ENCODE measurements at places on chromosomes 3 and 15.

GRCh38 chr15:68363353-68363752 lies 68.6 kb downstream of the ITGA11 start:
- no peak for DNase-seq

GRCh38 chr3:120272286-120272685 lies 12.7 kb downstream of the GPR156 start:
- no peak for DNase-seq

DNA sequence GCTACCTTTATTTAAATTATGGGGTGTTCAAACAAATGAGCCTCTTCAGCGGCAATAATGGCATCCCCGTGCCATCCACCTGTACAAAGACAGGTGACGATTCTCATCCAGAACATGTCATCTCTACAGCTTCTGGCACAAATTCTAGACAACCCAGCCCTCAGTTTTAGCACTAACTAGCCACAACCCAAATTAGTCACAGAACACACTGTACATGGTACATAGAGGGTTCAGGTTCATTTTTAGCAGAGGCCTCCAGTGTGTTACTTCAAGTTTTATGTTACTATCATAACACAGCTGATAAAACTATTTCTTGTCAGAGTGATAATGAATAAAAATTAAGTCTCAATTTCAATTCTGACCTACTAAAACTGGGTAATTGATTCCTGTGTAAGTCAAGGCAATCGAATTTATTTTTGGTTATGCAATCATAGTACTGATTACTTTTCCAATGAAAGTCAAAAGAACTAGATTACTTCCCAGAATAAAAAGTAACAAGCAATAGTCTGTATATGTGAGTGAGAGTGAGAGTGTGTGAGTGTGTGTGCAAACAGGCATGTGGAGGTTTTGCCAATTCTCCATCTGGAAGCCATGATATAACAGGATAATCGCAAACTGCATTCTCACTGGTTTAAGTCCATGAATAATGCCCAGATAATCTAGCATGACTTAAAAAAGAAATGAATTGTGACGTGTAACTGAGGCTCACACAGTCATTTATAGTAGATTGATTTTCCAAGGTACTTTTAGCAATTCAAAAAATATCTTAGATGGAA lies 37.4 kb downstream of the SHQ1 start:
- no peak for DNase-seq

- DNase-seq: no peak
Measured at GRCh38 chr3:149384911-149385321, 7.5 kb upstream of the TM4SF1 start.

- no peak for DNase-seq
Measured at GRCh38 chr3:55895897-55896566, 408.9 kb upstream of the WNT5A start.

- DNase-seq: no peak
Measured at GRCh38 chr3:78495301-78495700, 1272.5 kb downstream of the ROBO1 start.

DNA sequence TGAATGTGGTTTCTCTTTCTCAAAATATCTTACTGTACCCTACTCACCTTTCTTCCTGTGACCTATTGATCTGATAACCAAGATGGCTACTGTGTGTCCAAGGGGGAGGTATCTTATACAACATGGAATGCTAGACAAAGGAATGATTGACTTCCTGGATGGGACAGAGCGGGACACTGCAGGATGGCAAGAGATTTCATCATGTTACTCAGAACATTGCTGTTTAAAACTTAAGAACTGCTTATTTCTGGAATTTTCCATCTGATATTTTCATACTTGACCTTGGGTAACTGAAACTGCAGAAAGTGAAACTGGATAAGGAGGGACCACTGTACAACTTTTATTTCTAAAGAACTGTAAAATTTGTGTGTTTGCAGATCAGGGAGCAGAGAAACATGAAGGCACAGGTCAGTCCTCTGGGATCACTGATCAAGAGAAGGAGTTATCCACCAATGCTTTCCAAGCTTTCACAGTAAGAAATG lies 18.5 kb downstream of the CNOT10 start:
- peak; percentile 22 for DNase-seq

DNA sequence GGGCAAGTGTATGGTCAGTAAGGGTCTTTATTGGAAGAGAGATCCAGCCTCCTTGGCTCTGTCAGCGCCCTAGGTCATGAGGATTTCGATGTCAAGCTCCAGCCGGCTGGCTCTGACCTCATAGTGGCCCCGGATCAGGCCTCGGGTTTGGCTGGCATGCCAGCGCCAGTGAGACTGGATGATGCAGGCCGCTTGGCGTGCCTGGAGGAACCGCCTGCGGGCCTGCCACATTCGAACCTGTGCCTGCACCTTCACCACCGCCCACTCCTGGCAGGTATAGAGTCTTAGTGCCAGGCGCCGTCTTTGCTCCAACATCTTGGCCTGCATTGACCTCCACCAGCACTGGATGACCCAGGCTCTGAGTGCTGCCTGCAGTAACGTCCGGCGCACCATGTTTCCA lies 483 bp downstream of the IQCF6 start:
- no peak for DNase-seq

GRCh38 chr3:179455954-179456353 lies 4.7 kb upstream of the GNB4 start:
- no peak for DNase-seq

DNA sequence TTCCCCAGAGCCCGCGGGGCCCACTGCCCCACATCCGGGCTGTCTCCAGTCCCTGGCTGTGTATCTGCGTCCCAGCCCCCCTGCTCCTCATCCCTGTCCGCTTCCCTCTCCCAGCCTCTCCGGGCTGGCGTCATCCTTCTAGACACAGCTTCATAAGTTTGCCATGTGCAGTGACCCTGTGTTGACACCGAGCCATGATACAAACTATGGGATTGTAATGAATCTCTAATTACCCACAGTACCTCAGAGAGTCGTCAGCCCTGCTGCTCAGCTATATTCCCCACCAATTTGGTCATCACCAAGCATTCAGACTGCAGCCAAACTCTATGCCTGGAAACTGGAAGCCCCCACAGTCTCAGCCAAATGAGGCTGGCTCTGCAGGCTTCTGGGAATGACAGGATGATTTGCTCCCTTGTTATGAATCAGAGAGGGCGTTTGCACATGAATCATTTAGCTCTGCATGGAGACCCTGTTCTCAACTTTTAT lies 466.1 kb upstream of the ATP11B start:
- DNase-seq: no peak

GRCh38 chr15:29312387-29312786 lies 42.8 kb upstream of the NSMCE3 start:
- DNase-seq: no peak

DNA sequence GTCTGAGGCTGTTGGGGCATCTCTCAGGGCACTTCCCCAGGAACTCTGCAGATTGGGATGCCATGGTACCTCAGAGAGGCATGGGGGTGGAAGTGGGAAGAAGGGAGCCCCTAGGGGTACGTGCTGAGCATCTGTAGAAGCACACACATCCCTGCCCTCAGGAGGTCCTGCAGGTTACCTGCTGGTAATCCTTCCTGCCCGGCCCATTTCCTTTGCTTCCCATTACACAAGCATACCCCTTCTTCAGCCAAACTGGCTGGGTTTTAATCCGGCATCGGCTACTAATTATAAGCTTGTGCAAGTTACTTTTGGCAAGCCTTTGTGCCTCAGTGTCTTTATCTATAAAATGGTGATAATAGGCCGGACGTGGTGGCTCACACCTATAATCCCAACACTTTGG lies 3.1 kb upstream of the SMAD6 start:
- no peak for DNase-seq

GRCh38 chr3:15159501-15160136 lies 46.4 kb upstream of the CAPN7 start:
- DNase-seq: no peak

GRCh38 chr15:68158046-68158628 lies 47.0 kb downstream of the CALML4 start:
- DNase-seq: no peak

GRCh38 chr15:58864602-58865424 lies 68.7 kb downstream of the SLTM start:
- DNase-seq: no peak

- no peak for DNase-seq
Measured at GRCh38 chr3:172626021-172626640, 84.7 kb downstream of the NCEH1 start.

GRCh38 chr15:70152070-70152480 lies 54.4 kb upstream of the TLE3 start:
- no peak for DNase-seq

DNA sequence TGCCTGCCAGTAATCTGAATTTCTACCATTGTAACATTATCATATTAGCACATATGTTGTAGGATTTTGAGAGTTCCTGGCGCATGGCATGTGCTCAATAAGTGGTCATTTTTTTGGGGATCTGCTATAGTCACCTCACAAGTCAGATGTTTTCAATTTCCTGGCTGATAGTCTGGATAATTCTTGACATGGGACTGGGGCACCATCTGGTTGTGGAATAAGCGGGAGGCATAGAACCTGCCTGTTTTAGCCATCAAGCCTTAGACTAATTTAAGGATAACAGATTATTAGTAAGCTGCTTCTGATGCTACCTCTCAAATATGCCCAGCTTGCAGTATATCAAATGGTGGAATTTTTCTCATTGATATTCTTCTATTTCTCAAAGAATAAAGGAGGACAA lies 39.1 kb downstream of the GASK1A start:
- DNase-seq: no peak

DNA sequence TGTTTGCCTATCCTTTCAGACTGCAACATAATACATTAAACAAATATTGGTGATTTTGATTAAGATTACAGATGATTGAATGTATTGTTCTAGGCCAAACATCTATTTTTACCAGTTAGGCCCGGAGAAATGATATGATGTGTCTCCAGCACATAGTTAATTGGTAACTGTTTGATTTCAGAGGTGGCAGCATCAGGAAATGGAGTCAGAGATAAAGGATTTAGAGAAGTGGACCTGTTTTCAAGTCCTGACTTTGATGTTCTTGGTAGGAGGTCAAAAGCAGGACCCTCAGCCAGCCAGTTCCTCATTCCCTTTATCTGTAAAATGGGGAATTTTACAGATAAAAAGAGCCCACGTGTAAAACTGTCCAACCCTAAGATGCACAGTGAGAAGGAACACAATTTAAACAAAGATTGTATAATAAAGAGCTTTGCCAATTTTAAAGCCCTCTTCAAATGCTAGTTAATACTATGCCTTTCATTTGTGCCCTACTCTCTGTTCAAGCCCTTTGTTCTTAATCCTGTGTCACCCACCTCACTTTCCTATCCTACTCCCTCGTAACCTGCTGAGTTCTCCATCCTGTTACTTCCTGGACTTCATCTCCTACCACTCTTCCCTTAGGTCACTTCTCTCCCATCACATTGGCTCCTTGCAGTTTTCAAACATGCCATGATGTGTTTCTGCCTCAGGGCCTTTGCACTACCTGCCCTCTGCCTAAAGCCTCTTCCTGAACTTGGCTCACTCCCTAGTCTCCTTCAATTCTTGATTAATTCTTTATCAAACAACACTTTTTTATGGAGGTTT lies 2.5 kb downstream of the TMEM212 start:
- DNase-seq: no peak

DNA sequence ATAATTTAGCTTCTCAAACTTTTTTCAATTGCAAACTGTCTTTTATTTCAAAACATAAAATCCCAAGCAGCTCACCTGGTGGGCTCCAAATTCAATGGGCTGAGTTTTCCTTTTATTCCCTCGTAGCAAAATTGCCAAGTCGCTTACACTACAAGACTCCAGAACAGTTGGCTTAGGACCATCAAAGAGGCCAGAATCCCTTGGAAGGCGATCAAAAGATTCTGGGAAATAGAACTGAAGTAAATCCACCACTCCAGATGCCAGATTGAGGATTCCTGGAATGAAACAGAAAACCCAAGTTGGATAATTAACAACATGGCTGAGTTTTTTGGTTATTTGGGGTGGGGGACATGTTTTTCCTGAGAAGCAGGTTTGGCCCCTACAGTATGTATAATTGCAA lies 87.7 kb upstream of the DCLK3 start:
- no peak for DNase-seq

DNA sequence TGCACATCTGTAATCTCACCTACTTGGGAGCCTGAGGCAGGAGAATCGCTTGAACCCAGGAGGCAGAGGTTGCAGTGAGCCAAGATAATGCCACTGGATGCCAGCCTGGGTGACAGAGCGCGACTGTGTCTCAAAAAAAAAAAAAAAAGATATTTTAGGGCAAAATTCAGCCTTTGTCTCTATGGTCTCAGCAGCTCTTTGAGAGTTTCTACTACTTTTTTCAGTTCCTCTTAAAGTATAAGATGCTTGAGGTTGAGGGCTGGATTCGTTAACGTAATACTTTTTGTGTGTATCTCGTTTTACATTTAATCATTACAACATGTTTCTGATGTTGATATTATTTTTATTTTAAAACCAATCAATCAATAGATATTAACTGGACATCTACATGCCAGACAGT lies 381.2 kb upstream of the TBL1XR1 start:
- no peak for DNase-seq

DNA sequence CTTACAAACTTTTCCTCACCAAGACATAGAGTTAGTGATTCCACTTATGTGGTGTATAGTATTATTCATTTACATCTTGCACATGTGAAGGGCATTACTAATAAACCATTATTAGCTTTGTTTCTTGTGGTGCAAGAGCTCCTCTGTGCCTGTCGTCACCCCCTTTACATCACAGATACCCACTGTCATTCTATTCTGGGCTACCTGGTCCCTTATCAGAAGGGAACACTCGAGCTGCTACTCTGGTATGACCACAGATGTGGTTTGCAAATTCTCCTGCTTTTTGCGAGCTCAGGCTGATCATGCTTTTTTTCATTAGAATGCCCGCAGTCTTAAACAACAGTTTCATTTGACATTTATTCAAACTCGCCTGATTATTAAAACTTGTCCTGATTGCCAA lies 13.9 kb upstream of the SENP2 start:
- no peak for DNase-seq

- no peak for DNase-seq
Measured at GRCh38 chr15:75178938-75179745, 22.5 kb upstream of the C15orf39 start.

DNA sequence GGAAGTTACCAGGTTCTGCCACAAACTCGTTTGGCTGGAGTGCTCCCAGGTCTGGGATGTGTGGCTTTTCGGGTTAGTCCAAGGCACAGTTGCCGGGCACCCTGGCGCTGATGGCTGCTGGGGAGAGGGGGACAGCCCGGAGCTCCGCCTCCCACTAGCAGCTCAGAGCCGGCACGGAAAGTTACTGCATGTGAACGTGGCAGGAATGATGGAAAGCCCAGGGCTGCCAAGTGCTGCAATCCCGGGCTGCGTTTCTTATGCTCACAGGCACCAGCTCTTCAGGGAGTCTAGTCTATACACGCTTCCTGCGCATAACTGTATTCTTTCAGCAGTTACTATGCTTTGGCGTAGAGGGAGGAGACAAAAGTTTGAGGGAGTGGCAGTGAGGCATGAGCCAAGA lies 141.8 kb upstream of the ICE2 start:
- no peak for DNase-seq
